Sigmoid colon (tissue), 7 donors: ENCODE measurements at places on chromosomes 2 and 18. TPM values are rescaled to one million over a fixed set of nuclear protein-coding genes. Genes with fewer than 3 reads are reported as not detected.

GRCh38 chr18:11293794-11294193, 144.4 kb upstream of the PIEZO2 start:
- H3K27ac ChIP-seq: no peak overlapping the region
- DNase-seq: no peak
- H3K27me3 ChIP-seq: no peaks in the 10 kb centered on the region
- H3K4me3 ChIP-seq: no peak overlapping the region
- no peaks in the 10 kb centered on the region for H3K4me1 ChIP-seq

DNA sequence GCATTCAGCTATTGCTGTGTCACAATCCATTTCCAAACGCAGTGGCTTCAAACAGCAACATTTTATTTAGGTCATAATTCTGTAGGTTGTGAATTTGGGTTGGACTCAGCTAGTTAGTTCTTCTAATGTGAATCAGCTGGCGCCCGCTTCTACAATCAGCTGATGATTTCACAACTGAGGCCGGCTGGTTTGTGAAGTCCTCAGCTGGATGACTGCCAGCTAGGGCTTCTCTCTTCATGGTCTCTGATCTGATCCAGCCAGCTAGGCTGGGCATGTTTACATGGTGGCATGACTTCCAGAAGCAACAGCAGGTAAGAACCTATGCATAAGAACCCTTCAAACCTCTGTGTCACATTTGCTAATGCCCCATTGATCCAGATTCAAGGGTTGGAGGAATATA, 172.0 kb downstream of the SLC4A10 start:
- no peaks in the 10 kb centered on the region for H3K27me3 ChIP-seq
- DNase-seq: no peak
- no peaks in the 10 kb centered on the region for H3K36me3 ChIP-seq

GRCh38 chr2:70255637-70256314, 2.2 kb upstream of the PCYOX1 start:
- no peaks in the 10 kb centered on the region for H3K27me3 ChIP-seq
- no peak overlapping the region for H3K27ac ChIP-seq
- H3K4me3 ChIP-seq: no peak overlapping the region
- peaks cover 23% of the 10 kb centered on the region for H3K4me1 ChIP-seq
- no peak for DNase-seq

GRCh38 chr2:202790676-202791075, 80.9 kb downstream of the ICA1L start:
- no peak overlapping the region for H3K4me3 ChIP-seq
- no peaks in the 10 kb centered on the region for H3K36me3 ChIP-seq
- H3K27ac ChIP-seq: no peak overlapping the region
- no peak for DNase-seq
- no peaks in the 10 kb centered on the region for H3K27me3 ChIP-seq
- H3K4me1 ChIP-seq: no peaks in the 10 kb centered on the region

GRCh38 chr2:48934807-48935206, 179.3 kb upstream of the LHCGR start:
- H3K4me3 ChIP-seq: no peak overlapping the region
- no peaks in the 10 kb centered on the region for H3K36me3 ChIP-seq
- no peaks in the 10 kb centered on the region for H3K27me3 ChIP-seq
- H3K27ac ChIP-seq: no peak overlapping the region
- no peak for DNase-seq

NT5C1B gene
- total RNA-seq: not detected

CAPN14 gene
- 0.27 TPM for total RNA-seq

KYNU gene
- total RNA-seq: 1.1 TPM
